Left kidney (tissue), 8 donors: ENCODE measurements at places on chromosomes 11 and 22.
A peak's percentile ranks its signal among the peaks of the same experiment; 100 is the strongest.

GRCh38 chr11:70756341-70756740 lies 358.0 kb downstream of the CTTN start:
- no peak for DNase-seq

- DNase-seq = no peak
Observed at GRCh38 chr22:27401321-27401720, 400.2 kb downstream of the MN1 start.

- DNase-seq = no peak
Observed at GRCh38 chr11:106082096-106082495, 4.6 kb downstream of the AASDHPPT start.

DNA sequence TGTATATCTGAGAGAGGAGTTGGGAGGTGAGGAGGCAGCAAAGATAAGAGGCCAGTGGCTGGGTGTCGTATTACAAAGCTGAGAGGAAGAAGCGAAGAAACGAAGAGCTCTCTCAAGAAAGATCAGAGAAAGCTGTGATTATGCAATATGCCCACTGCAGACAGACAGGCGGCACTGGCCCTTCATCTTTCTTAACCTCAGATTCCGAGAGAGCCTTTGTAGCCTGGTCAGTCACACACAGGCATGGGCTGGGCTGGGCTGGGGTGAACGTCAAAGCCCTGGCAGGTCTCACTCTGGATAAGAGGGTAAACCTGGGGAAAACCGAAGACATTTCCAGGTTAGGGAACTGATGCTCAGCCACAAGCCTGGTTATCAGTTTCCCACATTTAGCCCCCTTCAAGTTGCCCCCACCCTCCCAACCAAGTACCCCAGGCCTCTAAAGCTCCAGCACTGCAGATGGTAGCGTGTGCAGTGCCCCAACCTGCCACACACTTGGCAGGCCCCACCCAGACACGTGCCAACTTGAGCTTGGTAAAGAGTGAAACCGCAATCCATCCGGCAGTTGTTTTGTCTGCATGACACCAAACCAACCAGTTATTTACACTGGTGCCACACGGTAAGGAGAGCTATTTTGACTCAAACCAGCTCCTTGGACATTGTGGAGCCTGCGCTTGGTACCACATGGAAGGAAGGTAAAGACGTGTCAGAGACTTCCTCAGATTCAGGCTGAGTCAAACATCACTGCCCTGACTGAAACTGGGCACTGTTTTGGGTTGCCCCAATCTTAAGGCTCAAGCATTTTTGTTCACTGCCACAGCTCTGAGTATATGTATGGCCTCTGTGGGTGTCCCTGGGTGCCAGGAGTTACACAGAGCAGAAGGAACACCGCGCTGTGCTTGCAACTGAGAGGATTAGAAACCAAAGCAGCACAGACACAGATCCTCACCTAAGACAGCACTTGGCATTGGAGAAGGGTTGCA lies 135.9 kb downstream of the FDX1 start:
- no peak for DNase-seq

DNA sequence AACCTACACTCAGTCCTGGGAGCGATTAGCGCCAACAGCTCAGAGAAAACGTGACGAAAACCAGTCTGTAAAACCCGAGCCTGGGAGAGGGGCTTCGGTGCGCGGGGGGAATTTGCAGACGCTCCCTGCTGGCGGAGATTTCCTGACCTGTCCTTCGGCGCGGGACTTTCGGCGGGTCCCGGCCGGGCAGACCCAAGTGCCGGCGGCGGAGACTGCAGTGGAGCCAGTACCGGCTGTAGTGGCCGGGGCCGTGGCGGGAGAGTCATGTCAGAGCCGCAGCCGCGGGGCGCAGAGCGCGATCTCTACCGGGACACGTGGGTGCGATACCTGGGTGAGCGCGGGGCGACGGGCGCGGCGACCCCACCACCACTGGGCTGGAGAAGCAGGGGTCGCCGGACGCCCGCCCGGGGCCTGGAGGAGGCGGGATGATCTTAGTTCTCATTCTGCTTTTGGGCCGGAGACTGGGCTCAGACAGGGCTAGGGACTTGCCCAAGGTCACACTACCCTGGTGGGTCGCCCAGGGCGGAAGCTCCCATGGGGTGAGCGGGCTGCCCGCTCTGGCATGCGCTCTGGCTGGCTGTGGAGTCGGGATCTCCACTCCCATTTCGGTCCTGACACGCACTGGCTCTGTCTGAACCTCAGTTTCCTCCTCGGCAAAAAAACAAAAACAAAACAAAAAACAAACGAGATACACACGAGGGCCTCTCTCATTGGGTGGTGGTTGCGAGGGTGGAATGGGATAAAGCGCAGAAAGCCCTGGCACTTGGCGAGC lies at the start of gene MTFP1:
TSS of gene MTFP1 (plus strand) at position 153 of the 772 bp plus-strand sequence. CDS start at position 265, 112 bp downstream.
- peak; percentile 67 for DNase-seq

DNA sequence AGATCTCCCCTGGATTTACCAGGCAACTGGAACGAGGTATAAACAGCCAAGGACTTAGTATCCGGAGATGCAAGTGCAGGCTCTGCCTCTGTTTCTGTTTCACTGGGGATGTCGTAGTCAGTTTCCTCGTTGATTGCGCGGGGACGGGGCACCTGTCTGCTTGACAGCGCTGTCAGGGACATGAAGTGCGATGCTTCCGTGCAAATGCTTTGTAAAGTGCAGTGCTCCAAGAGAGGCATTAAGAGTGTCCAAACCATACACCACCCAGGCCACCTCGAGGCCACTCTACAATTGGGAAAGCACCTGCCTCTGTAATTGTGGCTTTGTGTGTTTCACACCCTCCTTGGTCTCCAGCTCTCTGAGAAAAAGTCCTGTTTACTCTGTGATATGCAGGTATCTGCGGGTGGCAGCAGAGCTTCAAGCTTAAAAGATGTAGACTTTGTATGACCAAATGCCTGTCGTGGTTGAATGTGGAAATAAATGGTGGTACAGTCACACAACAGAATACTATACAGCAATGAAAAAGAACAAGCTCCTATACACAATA lies 18.6 kb upstream of the CD5 start:
- no peak for DNase-seq

GRCh38 chr11:1236316-1237127 lies 13.7 kb downstream of the MUC5B start:
- no peak for DNase-seq

- peak; percentile 71 for DNase-seq
Observed at GRCh38 chr11:110710628-110711381, 1.4 kb downstream of the ARHGAP20 start.

GRCh38 chr22:33707581-33707980 lies 212.7 kb downstream of the LARGE1 start:
- no peak for DNase-seq
